ENCODE measurements at places on chromosomes 13 and 19.

DNA sequence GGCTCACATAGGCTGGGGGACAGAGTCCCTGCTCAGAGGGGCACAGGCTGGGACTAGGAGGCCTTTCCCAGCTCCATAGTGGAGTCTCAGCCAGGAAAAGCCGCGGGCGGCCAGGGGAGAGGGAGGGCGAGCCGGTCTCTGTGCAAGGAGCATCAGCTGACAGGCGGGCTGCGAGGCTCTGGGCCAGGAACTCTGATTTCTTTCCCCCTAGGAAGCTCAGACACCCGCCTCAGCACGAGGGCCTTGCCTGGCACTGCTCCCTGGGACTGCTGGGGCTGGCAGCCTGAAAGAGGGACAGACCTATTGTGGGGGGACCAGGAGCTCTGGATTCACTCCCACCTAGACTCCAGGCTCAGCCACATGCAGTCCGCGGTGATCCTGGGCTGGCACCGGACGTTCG is 2.2 kb upstream of the PLK5 start:
- DNase-seq: peak; percentile 79

GRCh38 chr13:75279834-75280369 is 202.1 kb downstream of the TBC1D4 start:
- no peak for DNase-seq

DNA sequence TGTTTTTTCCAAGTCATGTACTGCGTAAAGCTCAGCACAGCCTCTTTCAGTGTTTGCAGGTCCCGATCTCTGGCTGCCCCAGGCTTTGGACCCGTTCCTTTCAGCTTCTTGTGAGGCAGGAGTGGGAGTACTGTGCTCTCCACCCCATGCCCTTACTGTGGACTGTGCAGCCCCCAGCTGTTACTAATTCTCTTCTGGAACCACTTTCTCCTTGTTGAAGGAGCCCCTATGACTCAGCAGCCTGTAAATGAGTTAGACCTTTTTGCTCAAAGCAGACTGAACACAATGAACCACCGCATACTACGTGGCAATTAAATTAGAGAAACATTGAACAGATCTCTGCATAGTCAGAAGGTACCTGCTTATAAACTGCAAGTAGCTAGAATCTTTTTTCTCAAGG is 39.0 kb downstream of the SERTM1 start:
- no peak for DNase-seq

DNA sequence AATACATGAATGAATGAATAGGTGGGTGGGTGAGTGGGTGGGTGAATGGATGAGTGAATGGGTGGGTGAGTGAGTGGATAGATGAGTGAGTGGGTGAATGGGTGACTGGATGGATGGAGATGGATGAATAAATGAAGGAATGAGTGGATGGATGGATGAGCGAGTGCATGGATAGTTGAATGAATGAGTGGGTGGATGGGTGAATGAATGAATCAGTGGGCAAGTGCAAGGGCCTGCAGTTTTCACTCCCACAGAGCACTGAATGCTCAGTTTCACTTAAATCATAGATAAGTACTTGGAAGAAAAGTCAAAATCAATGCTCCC is 12.4 kb downstream of the GAS6 start:
- DNase-seq: no peak

DNA sequence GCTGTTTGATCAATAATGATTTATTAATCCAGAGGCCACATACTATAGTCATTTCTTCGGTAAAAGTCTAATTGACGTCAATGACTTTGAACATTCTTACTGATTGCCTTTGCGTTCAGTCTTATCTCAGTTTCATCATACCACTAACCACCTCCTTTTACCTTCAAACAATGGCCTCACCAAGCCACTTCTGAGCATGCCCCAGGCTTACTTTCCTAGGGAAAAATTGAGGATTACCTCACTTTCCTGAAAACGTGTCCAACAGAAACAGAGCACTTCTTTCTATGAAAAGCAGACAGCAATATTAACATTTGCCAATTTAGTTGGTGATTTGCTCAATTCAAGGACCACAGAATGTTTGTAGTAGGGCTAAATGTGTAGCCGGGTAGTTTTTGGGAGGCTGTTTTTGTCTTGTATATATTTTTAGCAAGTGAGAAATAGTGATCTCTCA is 157.6 kb downstream of the KLF5 start:
- no peak for DNase-seq

DNA sequence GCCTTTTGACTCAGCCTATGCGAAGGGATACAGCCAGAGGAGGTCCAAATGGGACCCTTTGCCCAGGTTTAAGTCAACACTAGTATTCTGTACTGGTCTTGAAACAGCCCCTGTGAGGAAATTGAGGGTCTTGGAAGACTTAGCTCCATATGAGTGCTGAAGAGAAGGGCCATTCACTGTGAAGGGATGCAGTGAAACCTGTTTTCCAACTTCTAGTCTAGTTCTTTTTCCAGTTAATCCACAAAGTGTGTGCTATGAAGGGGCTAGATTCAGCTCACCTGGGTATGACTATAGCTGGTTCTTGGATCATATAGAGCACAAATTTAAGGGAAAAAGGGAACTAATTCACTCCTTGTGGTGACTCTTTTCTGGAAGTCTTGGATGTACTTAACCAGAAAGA is 4.0 kb downstream of the ZBTB32 start:
- no peak for DNase-seq

Data from midbrain (tissue), 1 donor.